ENCODE measurements at places on chromosomes 1 and 21.

DNA sequence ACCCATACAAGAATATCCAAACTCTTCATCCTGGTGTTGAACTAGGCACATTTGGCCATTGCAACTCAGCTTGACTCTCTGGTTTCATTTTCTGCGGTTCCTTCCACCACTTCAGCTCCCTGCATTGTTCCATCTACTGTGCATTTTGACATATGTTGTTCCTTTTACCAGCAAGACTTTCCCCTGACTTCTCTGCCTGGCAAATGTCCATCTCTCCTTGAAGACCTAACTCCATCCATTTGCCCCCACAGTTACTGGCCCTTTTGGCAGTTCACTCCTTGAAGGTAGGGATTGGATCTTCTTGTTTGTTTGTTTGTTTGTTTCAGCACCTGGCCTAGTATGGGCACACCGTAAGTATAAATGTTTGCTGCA, 8.7 kb downstream of the PADI2 start:
- H3K4me1 ChIP-seq, result no peaks in the 10 kb centered on the region
- H3K27ac ChIP-seq, result no peak overlapping the region
- H3K36me3 ChIP-seq, result no peaks in the 10 kb centered on the region
- no peak overlapping the region for H3K4me3 ChIP-seq
- no peak for DNase-seq

DNA sequence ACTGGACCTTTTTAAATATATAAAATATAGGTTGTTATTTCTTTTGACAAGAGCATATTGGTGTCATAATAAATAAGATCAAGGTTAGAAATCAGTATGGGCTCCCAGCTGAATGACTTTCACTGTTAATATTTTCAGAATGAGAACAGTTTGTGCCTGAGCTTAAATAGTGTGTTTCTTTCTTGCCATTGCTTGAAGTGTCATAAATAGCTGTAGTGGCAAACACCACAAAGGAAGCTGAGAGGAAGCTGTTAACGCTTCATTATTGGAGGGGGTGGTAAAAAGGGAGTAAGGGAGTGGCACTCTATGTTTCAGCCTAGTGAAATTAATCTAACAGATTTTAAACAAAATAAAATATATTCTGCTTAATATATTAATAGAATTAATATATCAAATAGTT, 1089.8 kb upstream of the NCAM2 start:
- no peak overlapping the region for H3K4me3 ChIP-seq
- DNase-seq, result no peak
- no peaks in the 10 kb centered on the region for H3K36me3 ChIP-seq
- no peak overlapping the region for H3K27ac ChIP-seq

GRCh38 chr1:166484871-166485270, 318.1 kb upstream of the FAM78B start:
- no peak for DNase-seq
- H3K27ac ChIP-seq, result no peak overlapping the region
- no peaks in the 10 kb centered on the region for H3K27me3 ChIP-seq
- H3K4me3 ChIP-seq, result no peak overlapping the region
- H3K4me1 ChIP-seq, result no peaks in the 10 kb centered on the region

DNA sequence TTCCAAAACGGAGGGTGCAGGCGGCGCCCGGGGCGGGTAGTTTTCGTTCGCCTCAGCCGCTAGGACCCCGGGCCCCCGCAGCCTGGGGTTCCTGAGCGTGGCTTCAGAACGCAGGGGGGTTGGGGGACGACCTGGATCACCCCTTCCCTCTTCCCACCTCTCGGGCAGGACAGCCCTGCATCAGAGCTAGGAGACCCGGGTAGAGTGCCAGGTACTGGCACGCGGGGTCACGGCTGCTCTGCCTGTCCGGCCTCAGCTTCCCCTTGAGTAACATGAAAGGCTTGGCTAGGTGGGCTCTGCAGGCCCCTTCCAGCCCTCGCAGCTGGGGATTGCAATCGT, 484 bp downstream of the DFFB start:
- H3K36me3 ChIP-seq, result no peaks in the 10 kb centered on the region
- peak overlapping the region; percentile 89 for H3K4me3 ChIP-seq
- DNase-seq, result no peak
- no peaks in the 10 kb centered on the region for H3K27me3 ChIP-seq

- no peaks in the 10 kb centered on the region for H3K36me3 ChIP-seq
- no peak for DNase-seq
- peak overlapping the region; percentile 94 for H3K27ac ChIP-seq
- peaks cover 9% of the 10 kb centered on the region for H3K27me3 ChIP-seq
Observed at GRCh38 chr1:46130121-46130520, 2.3 kb downstream of the PIK3R3 start.

GRCh38 chr21:34844013-34844923, 175.5 kb downstream of the CLIC6 start:
- peaks cover 31% of the 10 kb centered on the region for H3K36me3 ChIP-seq
- no peaks in the 10 kb centered on the region for H3K27me3 ChIP-seq
- no peak overlapping the region for H3K4me3 ChIP-seq
- peak overlapping the region; percentile 44 for H3K27ac ChIP-seq

DNA sequence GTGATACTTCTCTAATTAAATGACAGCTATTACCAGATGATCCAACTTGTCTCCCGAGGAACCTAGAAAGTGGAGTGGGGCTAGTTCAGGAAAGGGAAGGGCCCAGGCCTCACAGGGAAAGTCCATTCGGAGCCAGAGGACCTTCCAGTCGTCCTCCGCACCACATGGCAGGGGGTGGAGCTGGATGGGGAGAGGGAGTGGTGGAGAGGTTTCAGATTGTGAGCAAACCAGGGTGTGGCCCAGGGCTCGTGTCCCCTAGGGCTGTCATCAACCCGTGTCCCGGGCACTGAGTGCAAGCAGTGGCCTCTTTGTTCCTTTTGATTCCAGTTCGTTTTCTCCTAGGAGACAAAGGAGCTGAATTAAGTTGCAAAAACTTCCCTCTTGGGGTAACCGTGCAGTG, 114.9 kb downstream of the HUNK start:
- peak; percentile 17 for DNase-seq
- no peaks in the 10 kb centered on the region for H3K27me3 ChIP-seq
- H3K36me3 ChIP-seq, result no peaks in the 10 kb centered on the region
- H3K4me3 ChIP-seq, result no peak overlapping the region
- no peaks in the 10 kb centered on the region for H3K4me1 ChIP-seq
- H3K27ac ChIP-seq, result no peak overlapping the region

DNA sequence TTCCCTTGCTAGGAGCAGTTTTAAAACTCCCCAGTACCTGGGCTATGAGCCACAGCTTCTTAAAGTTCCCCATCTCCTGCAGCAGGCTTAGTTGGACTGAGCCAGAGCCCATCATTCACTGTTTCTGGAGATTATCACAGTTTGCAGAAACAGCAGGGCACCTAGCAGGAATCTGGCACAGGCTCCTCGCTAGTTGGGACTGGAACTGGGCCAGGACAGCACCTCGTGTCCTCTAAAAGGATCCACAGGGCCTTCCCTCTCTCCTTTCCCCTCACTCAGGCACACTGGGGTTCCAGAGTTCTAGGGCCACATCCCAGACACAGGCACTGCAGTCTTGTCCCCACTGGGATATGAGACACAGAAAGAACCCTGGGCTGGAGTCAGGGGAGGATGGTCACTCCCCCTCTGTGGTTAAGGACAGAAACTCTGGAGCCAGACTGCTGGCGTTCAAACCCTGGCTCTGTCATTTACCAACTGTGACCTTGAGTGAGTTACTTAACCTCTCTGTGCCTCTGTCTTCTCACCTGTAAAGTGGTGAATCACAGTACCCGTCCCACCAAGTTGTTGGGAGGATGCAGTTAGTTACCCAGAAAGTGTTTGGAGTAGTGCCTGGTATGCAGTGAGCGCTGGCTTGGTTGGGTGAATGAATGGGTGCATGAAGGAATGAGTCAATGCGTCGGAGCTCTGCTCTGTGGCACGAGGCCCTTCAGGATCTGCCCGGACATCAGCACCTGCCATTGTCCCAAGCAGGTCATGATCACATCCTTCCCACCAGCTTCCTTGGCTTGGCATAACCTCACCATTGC, 18.8 kb upstream of the ECE1 start:
- no peaks in the 10 kb centered on the region for H3K27me3 ChIP-seq
- H3K27ac ChIP-seq, result no peak overlapping the region
- H3K4me3 ChIP-seq, result no peak overlapping the region
- H3K4me1 ChIP-seq, result peaks cover 49% of the 10 kb centered on the region
- no peak for DNase-seq

- H3K27me3 ChIP-seq, result no peaks in the 10 kb centered on the region
- H3K27ac ChIP-seq, result no peak overlapping the region
- no peak for DNase-seq
- H3K36me3 ChIP-seq, result no peaks in the 10 kb centered on the region
- H3K4me1 ChIP-seq, result no peaks in the 10 kb centered on the region
- no peak overlapping the region for H3K4me3 ChIP-seq
Observed at GRCh38 chr1:221457685-221458446, 284.0 kb downstream of the DUSP10 start.

GRCh38 chr1:25620211-25620610, 3.6 kb downstream of the MAN1C1 start:
- peak overlapping the region; percentile 100 for H3K4me3 ChIP-seq
- no peak for DNase-seq

DNA sequence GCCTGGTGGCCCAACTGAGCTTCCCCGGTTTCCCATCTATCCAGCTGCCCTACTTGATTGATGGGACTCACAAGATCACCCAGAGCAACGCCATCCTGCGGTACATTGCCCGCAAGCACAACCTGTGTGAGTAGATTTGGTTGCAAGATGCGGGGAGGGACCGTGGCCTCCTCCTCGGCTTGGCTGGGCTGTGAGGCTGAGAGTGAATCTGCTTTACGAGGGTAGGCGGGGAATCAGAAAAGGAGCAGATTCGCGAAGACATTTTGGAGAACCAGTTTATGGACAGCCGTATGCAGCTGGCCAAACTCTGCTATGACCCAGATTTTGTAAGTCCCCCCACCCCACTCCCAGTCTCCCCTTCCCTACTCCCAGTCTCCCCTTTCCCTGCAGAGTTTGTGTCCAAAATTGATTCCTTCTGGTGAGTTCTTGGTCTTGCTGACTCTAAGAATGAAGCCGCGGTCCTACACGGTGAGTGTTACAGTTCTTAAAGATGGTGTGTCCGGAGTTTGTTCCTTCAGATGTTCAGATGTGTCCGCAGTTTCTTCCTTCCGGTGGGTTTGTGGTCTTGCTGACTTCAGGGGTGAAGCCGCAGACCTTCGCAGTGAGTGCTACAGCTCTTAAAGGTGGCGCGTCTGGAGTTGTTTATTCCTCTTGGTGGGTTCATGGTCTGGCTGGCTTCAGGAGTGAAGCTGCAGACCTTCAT, 1.5 kb downstream of the GSTM2 start:
- H3K4me3 ChIP-seq, result no peak overlapping the region
- H3K36me3 ChIP-seq, result no peaks in the 10 kb centered on the region
- no peaks in the 10 kb centered on the region for H3K27me3 ChIP-seq
- no peak for DNase-seq

DNA sequence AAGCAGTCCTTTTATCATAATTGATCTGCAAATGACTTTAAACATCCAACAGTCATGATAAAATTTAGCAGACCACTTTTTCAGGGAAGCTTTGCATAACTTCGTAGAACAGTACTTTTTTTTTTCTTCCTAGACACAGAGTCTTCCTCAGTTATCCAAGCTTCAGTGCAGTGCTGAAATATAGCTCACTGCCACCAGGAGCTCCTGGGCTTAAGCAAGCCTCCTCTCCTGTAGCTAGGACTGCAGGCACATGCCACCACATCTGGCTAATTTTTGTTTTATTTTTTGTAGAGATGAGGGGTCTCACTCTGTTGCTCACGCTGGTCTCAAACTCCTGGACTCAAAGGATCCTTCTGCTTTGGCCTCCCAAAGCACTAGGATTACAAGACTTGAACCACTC, 3.8 kb downstream of the F13B start:
- no peak for DNase-seq
- no peaks in the 10 kb centered on the region for H3K27me3 ChIP-seq
- no peaks in the 10 kb centered on the region for H3K36me3 ChIP-seq
- H3K4me1 ChIP-seq, result no peaks in the 10 kb centered on the region
- no peak overlapping the region for H3K4me3 ChIP-seq
- H3K27ac ChIP-seq, result no peak overlapping the region

- no peaks in the 10 kb centered on the region for H3K36me3 ChIP-seq
- H3K27ac ChIP-seq, result no peak overlapping the region
- H3K4me1 ChIP-seq, result no peaks in the 10 kb centered on the region
- no peak for DNase-seq
- no peak overlapping the region for H3K4me3 ChIP-seq
Observed at GRCh38 chr1:210185063-210185462, 47.5 kb upstream of the SERTAD4 start.

GRCh38 chr1:85629532-85629920, 49.0 kb downstream of the CCN1 start:
- H3K27me3 ChIP-seq, result no peaks in the 10 kb centered on the region
- H3K36me3 ChIP-seq, result no peaks in the 10 kb centered on the region
- H3K4me1 ChIP-seq, result peaks cover 2% of the 10 kb centered on the region
- H3K27ac ChIP-seq, result peak overlapping the region; percentile 29
- no peak overlapping the region for H3K4me3 ChIP-seq

DNA sequence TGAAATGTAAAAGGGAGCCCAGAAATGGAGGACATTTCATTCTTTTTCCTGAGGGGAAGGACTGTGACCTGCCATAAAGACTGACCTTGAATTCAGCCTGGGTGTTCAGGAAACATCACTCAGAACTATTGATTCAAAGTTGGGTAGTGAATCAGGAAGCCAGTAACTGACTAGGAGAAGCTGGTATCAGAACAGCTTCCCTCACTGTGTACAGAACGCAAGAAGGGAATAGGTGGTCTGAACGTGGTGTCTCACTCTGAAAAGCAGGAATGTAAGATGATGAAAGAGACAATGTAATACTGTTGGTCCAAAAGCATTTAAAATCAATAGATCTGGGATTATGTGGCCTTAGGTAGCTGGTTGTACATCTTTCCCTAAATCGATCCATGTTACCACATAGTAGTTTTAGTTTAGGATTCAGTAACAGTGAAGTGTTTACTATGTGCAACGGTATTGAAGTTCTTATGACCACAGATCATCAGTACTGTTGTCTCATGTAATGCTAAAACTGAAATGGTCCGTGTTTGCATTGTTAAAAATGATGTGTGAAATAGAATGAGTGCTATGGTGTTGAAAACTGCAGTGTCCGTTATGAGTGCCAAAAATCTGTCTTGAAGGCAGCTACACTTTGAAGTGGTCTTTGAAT, 2.9 kb downstream of the RGS2 start:
- DNase-seq, result no peak
- H3K4me1 ChIP-seq, result peaks cover 38% of the 10 kb centered on the region
- H3K27me3 ChIP-seq, result no peaks in the 10 kb centered on the region
- no peak overlapping the region for H3K27ac ChIP-seq
- peak overlapping the region; percentile 76 for H3K4me3 ChIP-seq
- peaks cover 24% of the 10 kb centered on the region for H3K36me3 ChIP-seq

DNA sequence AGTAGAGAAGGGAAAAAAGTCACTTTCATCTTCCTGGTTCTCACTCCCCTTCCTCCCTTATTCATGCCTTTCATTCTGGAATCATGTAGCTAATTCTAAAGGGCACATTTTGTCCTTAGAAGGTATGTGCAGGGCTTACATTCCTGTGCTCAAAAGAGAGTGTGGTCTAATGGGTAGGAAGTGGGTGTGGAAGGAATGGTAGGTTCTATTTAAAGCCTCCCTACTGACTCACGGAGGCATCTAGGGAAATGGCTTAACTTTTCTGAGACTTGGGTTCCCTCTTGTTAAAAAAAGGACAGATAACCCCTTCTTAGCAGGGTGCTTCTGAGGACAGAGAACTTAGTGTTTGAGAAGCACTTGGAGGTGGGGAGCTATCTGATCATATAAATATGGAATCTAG, 249.3 kb upstream of the DUSP10 start:
- DNase-seq, result no peak
- no peaks in the 10 kb centered on the region for H3K27me3 ChIP-seq
- no peak overlapping the region for H3K27ac ChIP-seq
- H3K4me3 ChIP-seq, result no peak overlapping the region
- H3K4me1 ChIP-seq, result no peaks in the 10 kb centered on the region

Measured in heart right ventricle (tissue), 16 donors.